NCI-H69 (cell line): ENCODE measurements at places on chromosomes 3 and 15.

- no peak for DNase-seq
Measured at GRCh38 chr15:65418596-65418995, 4.2 kb downstream of the IGDCC4 start.

GRCh38 chr3:122793568-122794416 is at the start of gene HSPBAP1:
Gene HSPBAP1, minus strand, starts transcription at chr3:122793831. Its CDS starts 151 bp downstream, at chr3:122793680.
- DNase-seq, result no peak

DNA sequence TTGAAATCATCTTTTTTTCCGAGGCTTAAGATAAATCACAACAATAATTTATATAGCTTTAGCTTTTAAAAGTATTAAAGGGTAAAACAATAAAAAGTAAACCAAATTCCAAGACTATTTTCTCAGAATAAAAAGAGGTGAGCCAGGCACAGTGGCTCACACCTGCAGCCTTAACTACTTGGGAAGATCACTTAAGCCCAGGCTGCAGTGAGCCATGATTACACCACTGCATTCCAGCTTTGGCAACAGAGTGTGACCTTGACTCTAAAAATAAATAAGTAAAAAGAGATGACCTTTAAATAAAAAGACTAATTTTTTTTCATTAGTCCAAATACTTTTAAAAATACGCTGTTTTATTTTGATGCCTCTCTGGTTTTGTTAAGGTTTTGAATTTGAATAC is 54.4 kb downstream of the C3orf80 start:
- no peak for DNase-seq

DNA sequence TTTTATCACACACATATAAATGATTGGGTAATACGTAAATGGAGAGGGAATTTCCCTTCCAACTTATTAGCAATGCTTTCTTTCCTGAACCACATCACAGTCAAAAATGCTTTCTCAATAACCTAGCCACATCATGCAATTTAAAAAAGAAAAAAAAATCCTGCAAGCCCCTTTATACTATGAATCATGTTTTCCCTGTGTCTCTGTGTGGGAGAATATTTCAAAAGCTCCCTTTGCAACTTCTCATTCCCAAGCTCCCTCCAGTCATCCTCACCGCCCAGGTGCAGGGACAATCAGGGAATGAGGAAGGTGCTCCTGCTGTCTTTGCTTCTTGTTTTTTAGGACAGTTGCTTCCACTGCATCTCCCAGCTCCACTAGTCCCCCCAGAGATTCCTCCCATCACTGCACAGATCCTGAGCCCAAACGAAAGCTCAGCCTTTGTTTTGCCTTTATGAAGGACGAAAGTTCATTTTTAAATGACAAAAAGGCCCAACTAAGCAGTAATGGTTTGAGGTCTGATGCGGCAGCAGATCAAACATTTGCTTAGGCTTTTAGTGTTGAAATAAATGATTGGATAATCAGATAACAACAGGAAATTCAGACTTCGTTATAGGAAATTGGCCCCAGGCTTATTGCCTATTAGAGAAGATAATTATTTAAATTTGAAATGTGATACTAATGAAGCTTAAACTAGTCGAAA is 47.8 kb upstream of the ADGRG7 start:
- peak; percentile 5 for DNase-seq

GRCh38 chr3:188343894-188344293 is 189.9 kb downstream of the LPP start:
- no peak for DNase-seq

DNA sequence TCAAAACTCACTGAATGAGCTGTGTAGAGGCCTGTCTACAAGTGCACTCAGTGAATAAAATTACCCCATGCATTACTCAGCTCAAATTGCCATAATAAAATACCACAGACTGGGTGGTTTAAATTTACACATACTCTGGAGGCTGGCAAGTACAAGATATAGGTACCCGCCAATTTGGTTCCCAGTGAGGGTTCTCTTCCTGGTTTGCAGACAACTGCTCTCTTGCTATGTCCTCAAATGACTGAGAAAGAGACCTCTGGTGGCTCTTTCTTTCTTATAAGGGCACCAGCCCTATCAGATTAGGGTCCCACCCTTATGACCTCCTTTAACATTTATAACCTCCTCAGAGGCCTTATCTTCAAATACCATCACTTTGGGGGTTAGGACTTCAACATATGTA is 237.0 kb downstream of the CPNE4 start:
- DNase-seq, result peak; percentile 28

GRCh38 chr3:168544097-168544957 is 448.6 kb upstream of the GOLIM4 start:
- DNase-seq, result peak; percentile 71

- DNase-seq, result no peak
Measured at GRCh38 chr3:28042095-28042635, 199.3 kb upstream of the CMC1 start.

GRCh38 chr3:145578471-145578870 is 582.5 kb downstream of the PLOD2 start:
- no peak for DNase-seq

DNA sequence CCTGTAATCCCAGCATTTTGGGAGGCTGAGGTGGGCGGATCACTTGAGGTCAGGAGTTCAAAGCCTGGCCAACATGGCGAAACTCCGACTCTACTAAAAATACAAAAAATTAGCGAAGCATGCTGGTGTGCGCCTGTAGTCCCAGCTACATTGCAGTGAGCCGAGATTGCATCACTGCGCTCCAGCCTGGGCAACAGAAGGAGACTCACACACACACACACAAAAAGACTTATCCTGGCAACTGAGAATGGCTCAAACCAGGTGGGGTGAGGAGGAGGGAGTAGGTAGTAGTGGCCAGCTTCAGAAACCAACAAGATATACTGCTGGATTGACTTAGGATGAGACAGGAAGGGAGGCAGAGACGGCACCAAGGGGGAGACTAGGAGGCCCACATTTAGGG is 53.4 kb upstream of the APEH start:
- no peak for DNase-seq

- DNase-seq, result no peak
Measured at GRCh38 chr3:141784531-141784930, 21.3 kb downstream of the GRK7 start.

- DNase-seq, result no peak
Measured at GRCh38 chr3:156356537-156357363, 198.2 kb downstream of the SSR3 start.

GRCh38 chr15:79952329-79952728 is 18.7 kb downstream of the BCL2A1 start:
- DNase-seq, result no peak

DNA sequence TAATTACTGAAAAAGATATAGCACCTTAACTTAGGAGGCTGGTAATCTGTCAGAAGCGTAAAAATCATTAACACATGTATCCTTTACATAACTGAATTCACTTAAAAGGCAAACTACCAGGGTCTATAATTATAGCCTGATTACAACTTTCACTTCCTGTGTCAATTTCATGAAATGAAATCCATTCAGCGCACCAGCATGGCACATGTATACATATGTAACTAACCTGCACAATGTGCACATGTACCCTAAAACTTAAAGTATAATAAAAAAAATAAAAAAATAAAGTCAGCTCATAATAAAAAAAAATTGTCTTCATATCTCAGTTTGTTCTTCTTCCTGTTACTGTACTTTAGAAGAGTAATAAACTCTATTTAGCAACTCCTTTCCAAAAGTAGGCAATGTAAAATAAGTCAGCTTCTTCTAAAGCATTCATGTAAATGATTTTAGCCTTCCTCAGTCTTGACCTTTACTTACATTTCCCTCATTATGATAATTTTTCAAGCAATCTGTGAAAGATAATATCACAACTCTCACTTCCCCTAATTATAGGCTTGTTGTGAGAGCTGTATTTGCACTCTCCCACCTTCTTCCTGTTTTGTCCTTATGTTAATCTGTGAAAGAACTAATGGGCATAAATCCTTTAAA is 50.1 kb downstream of the KBTBD8 start:
- DNase-seq, result peak; percentile 73

DNA sequence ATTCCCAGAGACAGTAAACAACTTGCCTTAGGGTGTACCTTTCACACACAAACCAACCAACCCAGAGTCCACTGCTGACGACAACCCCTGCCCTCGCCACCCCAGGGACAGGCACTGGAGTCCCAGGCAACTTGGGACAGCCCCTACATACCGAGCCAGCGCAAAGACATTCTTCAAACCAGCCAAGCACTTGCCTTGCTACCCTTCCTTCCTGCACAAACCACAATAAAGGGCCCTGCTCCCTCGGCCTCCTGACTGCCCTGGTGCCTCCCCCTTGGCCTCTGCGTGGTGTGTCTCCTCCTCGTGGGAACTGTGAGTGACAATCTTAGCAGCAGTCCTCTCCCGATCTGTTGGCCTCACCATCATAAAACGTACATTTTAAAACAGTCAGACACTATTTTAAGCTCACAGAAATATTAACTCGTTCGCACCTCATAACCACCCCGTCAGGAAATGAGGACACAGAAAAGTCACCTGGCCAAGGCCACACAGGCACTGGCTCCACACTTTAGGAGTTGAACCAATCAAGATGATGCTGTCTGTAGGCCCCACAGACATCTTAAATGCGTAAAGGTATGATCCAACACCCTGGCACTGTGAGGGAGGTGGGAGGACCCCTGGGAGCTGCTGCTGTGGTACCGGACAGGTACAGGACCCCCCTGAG is 113.8 kb downstream of the ADCY5 start:
- no peak for DNase-seq

DNA sequence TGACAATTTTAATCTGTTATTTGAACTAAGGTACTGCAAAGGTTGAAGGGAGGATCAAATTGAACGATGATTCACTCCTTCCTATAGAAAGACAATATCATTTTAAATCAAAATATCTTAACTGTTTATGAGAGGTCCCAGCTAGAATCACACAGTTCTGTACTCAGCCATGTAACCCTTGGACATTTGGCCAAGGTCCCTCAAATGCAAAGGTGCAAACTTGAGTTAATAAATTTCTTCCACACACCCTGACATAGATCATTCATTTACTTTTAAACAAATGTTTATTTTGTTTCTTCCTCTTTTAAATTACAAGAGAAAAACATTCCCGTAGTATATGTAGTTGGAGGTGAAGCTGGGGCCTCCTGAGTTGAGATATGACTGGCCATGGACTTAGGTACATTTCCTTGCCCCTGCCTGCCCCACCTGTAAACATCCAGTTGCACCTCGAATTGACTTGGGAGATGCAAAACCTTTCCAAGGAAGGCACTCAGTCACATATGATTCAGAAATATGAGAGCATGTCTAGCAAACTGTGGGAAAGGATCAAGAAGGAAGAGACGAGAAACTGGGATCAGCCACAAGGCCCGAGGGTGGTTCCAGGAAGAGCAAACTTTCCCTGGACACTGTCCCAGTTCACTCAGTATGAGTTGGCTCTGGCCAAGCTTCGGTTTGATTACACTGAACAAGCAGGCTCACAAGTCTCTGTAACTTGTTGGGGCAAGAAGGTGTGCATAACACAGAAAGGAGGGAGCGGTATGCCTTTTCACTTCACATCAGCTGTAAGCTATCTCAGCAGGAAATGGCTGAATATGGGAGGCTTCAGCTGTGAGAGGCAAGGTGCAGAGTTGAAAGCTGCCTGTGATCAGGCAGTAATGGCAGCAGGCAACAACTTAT is 6.7 kb downstream of the TNFSF10 start:
- no peak for DNase-seq

DNA sequence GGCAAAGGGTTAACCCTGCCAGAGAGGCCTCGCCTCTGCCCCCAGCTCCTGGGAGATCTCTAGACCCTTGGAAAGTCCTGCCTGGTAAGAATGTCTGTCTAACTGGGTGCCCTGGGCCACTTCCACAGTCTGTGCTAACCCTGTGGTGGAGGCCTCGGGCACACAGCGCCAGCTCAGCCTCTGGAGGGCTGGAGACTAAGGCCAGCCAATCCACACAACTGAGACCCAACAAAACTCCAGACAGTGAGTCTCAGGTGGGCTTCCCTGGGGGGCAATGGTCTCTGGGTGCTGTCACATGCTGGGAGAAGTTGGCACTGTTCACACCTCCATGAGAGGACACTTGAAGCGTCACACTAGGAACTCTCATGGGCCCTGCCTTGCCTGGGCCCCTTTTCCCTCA is 19.5 kb downstream of the ZXDC start:
- no peak for DNase-seq

DNA sequence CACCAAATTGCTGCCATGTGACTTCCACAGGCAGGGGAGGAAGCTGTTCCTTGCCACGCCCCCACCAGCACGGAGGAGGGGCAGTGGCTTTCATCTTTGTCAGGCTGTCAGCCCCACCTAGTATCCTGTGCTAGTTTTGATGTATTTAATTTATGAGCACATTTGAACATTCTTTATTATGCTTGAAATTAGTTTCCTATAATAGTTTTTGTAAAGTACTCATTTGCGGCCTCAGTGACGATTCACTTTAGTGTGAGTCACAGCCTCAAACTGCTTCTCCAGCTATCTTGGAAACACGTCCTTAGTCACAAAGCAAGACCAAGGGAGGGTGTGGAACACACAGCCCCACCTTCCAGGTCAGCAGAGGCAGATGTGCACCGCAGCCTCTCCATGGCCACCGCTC is 239.9 kb upstream of the ATP10A start:
- DNase-seq, result no peak

- DNase-seq, result peak; percentile 58
Measured at GRCh38 chr3:63279005-63279841, 1.1 kb downstream of the SYNPR start.

DNA sequence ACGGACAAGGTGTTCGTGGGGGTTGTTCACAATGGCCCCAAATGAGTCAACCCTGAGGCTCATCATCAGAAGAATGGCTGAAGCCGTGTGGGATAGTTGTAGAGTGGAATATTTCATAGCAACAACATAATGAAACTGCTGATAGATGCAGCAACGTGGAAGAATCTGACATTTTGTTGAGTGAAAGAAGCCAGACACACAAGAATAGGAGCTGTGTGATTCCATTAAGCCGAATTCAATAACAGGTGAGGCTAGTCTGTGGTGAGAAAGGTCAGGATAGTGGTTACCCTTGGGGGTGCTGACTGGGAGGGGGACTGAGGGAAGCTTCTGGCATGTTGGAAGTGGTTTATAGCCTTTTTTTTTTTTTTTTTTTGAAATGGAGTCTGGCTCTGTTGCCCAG is 144.0 kb downstream of the SMAD6 start:
- no peak for DNase-seq

DNA sequence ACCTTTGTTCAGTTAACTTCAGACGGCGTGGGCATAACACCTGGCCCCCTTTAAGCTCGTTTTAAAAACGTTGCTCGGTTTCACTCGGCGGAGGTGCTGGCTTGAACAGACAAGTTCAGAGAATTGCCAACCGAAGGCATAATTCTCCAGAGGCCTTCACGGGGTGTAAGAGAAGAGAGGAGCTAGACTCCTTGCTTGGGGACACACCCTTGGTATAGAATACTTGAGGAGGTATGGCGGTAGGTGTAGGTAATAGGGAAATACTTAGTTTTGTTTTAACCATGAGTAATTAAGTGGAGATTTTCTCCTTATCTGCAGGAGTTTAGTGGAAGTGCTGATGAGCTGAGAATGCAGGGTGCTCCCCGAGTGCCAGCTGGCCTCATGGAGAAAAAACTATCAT is 921 bp downstream of the FBXL2 start:
- peak; percentile 72 for DNase-seq

DNA sequence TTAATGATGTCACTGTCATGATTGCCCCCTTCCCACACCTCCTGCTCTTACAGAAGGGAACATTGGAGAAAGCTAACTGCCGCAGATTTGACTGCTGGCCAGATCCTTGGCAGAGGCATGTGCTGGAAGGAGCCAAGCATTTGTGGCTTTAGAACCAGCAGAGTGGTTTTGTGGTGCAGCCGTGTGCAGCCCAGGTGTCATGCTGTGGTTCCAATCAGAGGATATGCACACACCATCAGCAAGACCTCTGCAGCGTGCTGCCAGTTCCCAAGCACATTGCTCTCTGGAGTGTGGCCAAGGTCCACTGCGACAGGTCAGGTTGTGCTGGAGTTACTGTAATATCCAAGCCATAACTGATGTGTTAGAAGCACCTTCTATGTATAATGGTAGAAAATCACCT is 61.6 kb downstream of the OTOL1 start:
- peak; percentile 29 for DNase-seq

GRCh38 chr3:42829628-42830436 is 20.6 kb downstream of the ACKR2 start:
- no peak for DNase-seq
